ENCODE measurements at places on chromosomes 7 and 10.

DNA sequence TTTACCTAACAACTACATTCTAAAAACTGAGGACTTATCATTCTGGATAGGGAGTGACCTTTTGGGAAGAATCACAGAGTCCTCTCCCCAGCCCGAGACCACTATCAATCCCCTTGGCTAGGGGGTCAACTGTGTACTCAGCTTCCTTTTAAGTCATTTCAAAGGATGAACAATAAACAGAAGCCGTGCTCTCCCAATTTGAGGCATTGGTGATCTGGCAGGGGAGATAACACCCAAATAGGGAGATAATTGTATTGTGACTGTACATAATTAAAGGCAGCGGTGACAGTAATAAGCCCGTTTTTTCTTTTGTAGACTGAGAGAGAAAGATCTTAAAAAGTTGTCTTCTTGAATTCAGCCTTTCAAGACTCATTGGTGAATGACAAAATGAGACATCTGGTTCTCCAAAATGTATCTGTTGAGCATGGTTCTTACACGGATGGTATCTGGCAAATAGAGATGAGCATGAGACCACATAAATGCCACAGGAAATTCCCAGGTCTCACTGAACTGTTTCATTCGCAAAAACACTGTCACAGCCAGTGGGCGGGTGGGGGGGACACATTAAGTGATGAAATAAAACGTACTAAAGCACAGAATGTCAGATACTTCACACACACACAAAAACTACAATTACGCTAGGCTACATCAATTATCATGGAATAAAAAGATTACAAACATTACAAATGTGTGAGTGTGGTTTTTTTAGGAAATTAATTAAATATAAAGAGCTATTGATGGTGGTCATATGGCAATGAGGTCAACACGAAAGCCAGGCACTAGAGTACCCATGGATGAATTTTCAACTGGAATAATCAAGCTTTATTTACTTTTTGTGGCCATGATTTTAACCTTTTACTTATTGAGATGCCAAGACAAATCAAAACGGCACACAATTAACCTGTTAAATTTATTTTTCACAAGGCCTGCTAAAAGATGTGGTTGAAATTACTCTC, 108.4 kb downstream of the HIPK2 start:
- DNase-seq, result no peak

- DNase-seq, result no peak
Observed at GRCh38 chr7:25527665-25528170, 299.4 kb upstream of the NPVF start.

DNA sequence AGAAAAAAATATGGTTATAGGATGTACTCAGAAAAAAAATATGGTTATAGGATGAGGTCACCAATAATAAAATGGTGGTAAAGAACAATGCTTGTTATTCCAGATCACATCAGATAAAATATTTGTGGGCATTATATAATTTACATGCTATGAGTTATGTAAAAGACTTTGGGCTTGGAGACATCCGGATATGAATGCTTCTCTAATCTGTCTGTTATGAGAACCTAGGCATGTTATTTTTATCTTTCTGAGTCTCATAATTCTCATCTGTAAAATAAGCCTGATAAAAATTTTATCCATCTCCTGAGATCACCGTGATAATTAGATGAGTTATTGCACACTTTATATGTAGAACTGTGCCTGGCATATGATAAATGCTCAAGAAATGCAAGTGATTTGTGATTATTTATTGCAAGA, 37.8 kb downstream of the DKK1 start:
- no peak for DNase-seq

- DNase-seq, result no peak
Observed at GRCh38 chr10:14530465-14530864, 199.7 kb upstream of the FRMD4A start.

DNA sequence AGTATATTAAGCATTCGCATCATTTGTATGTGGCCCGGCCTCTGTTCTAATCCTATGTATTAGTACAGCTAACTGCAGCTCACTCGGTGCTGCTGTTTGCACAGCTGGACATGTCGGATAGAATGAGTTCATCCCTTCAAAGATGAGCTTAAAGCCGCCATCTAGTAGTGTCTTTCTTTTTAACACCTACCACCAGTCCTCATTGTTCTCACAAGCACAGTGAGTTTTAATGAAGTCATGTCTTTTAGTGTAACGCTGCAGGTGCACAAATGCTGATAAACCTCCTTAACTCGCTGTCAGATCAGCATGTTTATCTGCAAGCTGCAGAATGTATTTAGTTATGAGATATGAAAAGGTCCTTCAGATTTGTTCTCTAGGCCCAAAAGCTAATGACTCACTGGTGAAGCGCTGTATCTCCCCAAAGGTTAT, 247.5 kb downstream of the MTERF1 start:
- DNase-seq, result no peak

DNA sequence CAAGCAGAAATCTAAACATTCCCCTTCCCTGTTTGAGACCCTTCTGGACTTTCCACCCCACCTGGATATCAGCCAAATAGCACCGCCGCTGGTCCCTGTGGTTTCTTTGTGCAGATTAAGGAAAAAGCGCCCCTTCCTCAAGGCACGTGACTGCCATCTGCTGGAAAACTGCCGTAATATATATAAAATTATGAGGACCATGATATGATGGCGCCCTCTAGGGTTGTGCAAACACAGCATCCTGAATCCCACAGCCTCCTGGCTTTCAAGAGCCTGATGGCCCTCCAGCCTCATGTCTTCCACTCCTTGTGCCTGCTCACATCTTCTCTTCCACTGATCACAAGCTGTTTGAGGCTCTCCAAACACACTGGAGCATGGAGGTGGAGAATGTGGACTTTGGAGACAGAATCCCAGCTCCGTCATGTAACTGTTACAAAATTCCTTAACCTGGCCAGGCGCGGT, 121.3 kb downstream of the MYL10 start:
- DNase-seq, result no peak

- no peak for DNase-seq
Observed at GRCh38 chr10:49163741-49164140, 24.4 kb downstream of the TMEM273 start.

GRCh38 chr10:123303581-123304337, 149.6 kb downstream of the BUB3 start:
- DNase-seq, result no peak

- no peak for DNase-seq
Observed at GRCh38 chr10:23408330-23408976, 30.4 kb upstream of the OTUD1 start.

DNA sequence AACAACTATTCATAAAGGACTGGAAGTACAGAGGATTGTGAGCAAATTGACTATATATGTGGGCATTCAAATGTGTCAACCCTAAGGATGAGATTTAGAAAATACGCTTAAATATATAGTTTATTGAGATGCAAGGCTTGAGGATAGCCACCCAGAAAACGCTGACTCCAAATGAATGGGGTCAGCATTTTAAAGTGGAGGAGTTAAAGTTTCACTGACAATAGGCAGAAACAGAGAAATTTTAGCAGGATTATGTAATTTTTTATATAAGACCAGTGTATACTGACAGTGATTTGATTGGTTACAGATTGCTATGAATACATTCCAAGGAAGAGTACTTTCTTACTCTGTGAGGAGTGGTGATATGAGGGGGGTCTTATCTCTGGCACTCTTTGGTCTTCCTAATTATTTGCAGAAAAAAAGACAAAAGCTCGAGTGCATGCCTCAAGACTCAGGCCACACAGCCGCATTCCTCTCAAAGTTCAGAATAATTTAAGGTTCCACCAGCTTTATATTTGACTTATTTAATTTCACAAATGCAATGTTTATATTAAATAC, 38.6 kb upstream of the ARL4A start:
- no peak for DNase-seq

DNA sequence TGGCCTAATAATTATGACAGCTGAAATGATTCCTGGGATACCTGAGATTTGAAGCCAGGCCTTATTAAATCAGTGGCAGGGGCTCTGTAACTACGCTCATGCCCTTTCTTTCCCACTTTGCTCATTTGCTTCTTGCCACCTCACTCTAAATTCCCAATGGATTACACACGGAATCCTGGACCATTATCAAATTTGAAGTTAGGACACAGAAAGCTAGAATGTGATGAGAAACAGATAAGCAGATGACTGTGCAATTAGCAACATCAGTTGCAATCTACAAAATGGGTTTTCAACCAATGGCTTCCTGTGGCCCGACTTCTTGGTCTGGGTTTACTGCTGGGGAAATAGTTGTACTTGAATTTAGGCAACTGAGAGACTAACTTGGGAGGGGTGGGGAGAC, 374.3 kb downstream of the INHBA start:
- DNase-seq, result no peak

DNA sequence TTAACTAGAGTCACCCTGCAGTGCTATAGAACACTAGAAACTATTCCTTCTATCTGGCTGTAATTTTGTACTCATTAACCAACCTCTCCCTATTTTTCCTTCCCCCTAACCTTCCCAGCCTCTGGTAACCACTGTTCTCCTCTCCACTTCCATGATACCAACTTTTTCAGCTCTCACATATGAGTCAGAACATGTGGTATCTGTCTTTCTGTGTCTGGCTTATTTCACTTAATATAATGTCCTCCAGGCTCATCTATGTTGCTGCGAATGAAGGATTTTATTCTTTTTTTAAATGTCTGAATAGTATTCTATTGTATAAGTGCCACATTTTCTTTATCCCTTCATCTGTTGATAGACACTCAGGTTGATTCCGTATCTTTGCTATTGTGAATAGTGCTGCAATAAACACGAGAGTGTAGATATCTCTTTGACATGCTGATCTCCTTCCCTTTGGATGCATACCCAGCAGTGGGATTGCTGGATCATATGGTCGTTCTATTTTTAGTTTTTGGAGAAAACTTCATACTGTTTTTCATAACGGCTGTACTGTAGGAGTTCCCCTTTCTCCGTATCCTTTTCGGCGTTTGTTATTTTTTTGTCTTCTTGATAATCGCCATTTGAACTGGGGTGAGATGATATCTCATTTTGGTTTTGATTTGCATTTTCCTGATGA, 101.4 kb downstream of the FAM107B start:
- no peak for DNase-seq

- no peak for DNase-seq
Observed at GRCh38 chr7:83738291-83738835, 89.4 kb upstream of the SEMA3E start.

DNA sequence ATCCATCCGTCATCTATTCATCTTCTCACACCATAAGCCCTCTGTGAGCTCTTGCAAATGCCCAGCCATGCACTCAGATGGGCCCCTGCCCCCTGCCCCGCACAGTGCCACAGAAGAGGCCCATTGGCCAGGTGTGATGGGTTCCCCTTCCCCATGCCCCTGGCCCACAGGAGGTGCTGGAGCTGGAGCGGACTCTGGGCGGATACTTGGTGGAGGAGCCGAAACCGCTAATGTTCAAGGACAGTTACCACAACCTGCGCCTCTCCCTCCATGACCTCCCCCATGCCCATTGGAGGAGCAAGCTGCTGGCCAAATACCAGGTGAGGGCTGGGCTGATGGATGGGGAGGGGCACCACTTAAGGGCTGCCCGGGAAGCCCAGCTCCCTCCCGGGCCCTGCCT, 23.4 kb upstream of the SLC29A3 start:
- DNase-seq, result no peak
